ENCODE measurements at places on chromosomes 6 and 20. TPM values are rescaled to one million over a fixed set of nuclear protein-coding genes. Genes with fewer than 3 reads are reported as not detected.

VIP gene
- not detected for total RNA-seq

OLIG3 gene
- 0.17 TPM for total RNA-seq

SRC gene
- 5.3 TPM for total RNA-seq

VGLL2 gene
- not detected for total RNA-seq

C20orf204 gene
- 14.7 TPM for total RNA-seq

OVOL2 gene
- total RNA-seq = not detected

TSPO2 gene
- not detected for total RNA-seq

PTGIS gene
- 11.7 TPM for total RNA-seq

SLC17A3 gene
- total RNA-seq = 0.66 TPM

DEF6 gene
- total RNA-seq = 220 TPM

Measured in T-helper 1 cell treated with Interleukin-12 subunit alpha and Interleukin-12 subunit beta and Interleukin-4 antibody, amounts not matched to agents 30 ng/mL and 1 ng/mL, for 36 hours (primary cell).